ENCODE measurements at places on chromosomes 5 and 9. TPM values are rescaled to one million over a fixed set of nuclear protein-coding genes. Genes with fewer than 3 reads are reported as not detected.

Gene STKLD1
- total RNA-seq = 3.4 TPM

Gene FAM219A
- total RNA-seq = 10.6 TPM

Gene PGGT1B
- total RNA-seq = 11.4 TPM

Gene LHX2
- total RNA-seq = 0.34 TPM

Gene FCN2
- total RNA-seq = not detected
